ENCODE measurements at places on chromosomes 1 and 21.
A peak's percentile ranks its signal among the peaks of the same experiment; 100 is the strongest.

- DNase-seq: no peak
These were observed 27.4 kb downstream of the AKNAD1 start for GRCh38 chr1:108829498-108829916.

DNA sequence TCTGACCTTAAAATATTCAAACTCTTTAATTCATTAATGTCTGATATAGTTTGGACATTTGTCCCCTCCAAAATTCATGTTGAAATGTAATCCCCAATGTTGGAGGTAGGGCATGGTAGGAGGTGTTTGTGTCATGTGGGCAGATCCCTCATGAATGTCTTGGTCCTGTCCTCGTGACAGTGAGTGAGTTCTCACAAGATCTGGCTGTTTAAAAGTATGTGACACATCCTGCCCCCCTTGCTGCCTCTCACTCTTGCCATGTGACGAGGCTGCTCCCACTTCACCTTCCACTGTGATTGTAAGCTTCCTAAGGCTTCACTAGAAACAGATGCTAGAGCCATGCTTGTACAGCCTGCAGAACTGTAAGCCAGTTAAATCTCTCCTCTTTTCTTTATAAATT, 21.3 kb upstream of the FBXO28 start:
- DNase-seq: no peak

DNA sequence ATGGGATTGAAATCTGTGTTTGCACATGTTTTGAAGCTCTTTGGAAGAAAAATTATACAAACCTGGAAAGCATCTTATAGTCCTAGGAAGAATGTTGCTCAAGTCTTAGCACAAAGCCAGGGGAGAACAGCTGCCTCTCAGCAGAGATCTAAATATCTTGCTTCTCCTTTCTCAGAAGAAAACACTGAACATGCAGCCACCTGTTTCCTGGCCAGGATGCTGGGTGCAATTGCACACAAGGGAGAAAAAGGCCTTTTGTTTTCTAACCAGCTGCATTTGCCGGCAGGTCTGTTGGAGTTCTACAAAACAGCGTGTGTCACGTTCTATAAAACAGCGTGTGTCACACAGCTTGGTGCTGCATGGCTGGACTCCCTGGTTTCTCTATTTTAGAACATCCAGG, 259.6 kb upstream of the PLD5 start:
- DNase-seq: no peak

- DNase-seq: no peak
These were observed 8.3 kb upstream of the LRP8 start for GRCh38 chr1:53336146-53336545.

DNA sequence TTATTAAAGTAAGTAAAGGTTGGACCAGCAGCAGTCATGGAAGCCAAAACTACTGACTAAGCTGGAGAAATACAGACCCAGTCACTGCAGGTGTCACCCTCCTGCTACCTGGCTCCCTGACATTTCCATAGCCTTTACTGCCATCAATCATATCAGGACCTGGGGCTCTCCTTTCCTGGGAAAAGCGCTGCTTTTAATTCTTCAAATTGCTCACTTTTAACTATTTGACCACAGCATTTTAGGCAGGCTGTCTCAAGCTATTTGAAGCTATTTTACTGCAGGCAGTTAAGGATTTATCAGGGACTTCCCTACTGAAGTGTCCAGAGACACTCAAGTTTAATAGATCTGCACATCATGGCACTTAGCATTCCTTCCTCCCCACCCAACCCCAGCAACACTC, 4.1 kb downstream of the IVL start:
- DNase-seq: no peak

DNA sequence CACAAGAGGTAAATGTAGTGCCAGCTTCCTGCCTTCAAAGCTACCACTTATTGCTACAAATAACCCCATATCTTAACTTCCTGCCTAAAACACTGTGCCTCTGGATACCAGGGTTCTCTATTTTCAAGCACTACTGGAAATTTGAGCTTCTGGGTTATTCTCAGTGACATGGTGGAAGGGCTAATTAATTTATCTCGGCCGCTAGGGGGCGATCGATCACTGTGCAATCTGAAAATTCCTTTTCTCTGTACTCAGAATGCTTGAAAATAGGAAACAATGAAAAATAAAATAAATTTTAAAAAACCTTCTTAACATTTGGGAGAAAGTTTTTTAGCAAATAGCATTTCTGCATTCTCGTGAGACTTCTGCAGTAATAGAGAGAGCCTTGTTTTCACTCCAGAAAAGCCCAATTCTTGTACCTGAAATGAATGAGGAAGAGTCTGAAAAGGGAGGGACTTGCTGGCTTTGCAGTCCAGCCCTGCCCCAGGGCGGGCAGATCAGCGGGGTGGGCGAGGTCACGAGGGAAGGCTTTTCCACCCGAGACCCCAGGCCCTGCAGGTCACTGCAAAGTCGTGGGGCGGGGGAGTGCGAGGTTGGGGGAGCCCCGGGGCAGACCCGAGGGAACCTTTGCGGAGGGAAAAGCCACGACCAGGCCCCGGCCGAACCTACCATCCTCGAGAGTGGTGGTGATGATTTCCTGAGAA, 276.7 kb downstream of the PCP4 start:
- DNase-seq: peak; percentile 82

DNA sequence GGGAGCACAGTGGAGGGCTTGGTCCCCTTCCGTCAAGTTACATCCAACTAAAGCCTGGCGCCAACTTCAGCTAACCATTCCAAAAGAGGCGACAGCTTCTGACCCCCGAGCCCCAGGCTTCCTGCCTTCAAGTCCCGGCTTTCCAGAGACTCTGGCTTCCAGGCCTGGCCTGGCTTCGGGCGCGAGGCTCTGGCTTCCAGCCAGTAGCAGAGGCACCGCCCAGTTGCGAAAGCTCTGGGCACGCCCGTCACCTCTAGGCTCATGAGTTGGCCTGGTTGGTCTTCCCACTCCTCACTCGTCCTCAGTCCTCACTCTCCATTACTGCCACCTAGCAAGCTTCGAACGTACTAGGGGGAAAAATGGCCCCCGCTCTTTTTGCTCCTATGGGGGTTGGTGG, 30.0 kb upstream of the C1orf185 start:
- no peak for DNase-seq

- DNase-seq: no peak
These were observed 22.5 kb upstream of the CAP1 start for GRCh38 chr1:40017951-40018575.

DNA sequence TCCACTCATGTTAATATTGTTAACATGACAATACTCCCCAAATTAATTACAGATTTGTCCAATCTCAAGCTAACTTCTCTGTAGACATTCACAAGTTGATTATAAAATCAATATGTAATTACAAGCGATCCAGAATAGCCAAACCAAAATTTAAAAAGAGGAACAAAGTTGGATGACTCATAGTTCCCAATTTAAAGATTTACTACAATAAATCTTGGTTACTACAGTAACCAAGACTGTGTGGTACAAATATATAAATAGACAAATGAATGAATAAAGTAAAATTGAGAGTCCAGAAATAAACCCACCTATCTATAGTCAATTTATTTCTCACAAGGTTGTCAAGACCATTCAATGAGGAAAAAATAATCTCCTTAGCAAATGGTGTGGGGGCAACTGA, 7.1 kb upstream of the KRTAP10-4 start:
- no peak for DNase-seq

DNA sequence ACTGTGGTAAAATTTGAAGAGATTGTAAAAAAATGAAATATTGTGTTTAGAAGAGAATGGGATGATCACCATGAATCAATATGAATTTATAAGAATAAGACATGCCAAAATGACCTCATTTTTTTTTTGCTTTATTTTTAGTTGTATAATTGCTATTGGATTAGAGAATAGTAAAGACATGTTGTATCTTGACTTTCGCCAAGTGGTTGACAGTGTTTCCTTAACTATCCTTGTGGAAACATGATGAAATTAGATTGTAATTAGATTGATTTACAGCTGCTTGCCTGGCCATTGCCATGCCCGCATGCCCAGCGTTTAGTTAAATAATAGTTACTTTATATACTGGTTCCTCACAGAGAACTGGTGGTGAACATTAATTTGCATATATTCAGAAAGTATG, 154.9 kb downstream of the MAGI3 start:
- DNase-seq: no peak

GRCh38 chr1:107530543-107530942, 389.7 kb downstream of the NTNG1 start:
- DNase-seq: no peak

GRCh38 chr1:186420923-186421322, 40.0 kb downstream of the PDC start:
- no peak for DNase-seq

- DNase-seq: no peak
These were observed 2.5 kb downstream of the LORICRIN start for GRCh38 chr1:153262070-153262366.

- no peak for DNase-seq
These were observed 26.4 kb upstream of the DARS2 start for GRCh38 chr1:173798078-173798477.

GRCh38 chr1:174022080-174022975, at the start of gene RC3H1:
RC3H1 (minus strand) TSS chr1:174022357; CDS start chr1:173992985, 29,372 bp downstream.
- peak; percentile 93 for DNase-seq

DNA sequence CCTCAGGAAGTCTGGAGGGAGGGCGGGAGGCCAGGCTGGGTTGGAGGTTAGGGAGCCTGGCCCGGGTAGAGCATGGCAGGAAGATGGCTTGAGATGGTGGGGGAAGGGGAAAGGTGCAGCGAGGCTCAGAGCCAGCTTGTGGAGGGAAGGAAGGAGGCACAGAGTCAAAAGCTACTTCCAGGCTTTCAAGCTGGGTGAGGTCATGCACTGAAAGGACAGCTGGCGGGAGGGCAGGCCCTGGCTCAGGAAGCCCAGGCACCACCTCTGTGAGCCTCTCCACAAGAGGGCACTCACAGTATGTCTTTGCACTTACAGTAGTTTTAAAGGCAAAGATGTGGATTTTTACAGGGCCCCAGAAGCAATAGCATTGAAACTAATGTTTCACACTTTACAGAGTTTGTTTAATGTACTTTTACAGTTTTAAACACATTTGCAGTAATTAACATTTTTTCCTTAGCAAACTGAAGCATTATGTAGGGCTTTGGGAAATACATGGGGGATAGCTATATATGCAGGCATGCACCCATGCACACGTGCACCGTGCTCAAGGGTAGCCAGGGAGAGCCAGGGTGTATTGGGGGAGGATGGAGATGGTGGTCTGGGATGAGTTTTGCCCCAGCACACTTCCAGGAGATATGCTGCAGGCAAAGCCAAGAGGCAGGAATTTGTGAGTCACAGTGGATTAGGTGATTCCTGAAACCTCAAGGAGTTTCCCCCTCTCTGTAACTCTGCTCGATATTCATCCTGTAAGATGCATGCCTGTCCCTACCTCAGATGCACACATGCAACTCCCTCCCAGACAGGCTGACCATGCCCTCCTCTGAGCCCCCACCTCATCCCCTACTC, 6.1 kb upstream of the ADAM15 start:
- DNase-seq: peak; percentile 89

GRCh38 chr1:204514828-204515227, 1.4 kb upstream of the MDM4 start:
- DNase-seq: no peak

GRCh38 chr1:221908573-221908972, 166.7 kb upstream of the DUSP10 start:
- no peak for DNase-seq

GRCh38 chr1:169588785-169589485, 2.7 kb upstream of the F5 start:
- no peak for DNase-seq

GRCh38 chr1:247175458-247175857, 3.6 kb upstream of the ZNF124 start:
- DNase-seq: no peak

DNA sequence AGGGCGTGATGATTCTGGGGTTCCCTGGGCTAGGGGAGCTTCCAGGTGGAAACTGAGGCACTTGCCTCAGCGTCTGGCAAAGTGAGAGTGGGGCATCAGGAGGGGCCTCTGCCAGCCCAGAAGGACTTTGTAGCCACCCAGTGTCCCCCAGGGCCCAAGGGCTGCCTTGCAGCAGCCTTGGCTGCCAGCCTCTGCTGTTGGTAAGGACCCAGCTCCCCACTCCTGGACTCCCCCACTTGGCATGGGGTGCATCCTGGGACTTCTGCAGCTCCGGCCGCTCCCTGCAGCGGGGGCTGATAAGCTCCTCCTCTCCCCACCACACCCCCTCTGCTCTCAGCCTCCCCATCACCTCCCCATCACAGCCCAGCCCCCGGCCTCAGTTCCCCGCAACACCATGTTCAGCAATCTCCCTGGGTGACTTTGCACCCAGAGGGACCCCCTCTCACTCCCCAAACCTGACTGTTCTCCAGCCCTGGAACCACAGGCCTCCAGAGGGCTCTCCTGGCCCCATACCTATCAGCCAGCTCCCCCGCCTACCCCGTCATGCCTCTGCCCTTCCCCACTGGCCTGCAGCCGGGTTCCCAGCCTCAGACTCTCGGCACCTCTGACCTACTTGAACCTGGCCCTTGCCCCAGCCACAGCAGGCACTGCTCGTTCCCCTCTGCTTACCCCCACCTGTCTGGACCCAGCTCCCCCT, 113.0 kb downstream of the CRYAA start:
- peak; percentile 37 for DNase-seq

DNA sequence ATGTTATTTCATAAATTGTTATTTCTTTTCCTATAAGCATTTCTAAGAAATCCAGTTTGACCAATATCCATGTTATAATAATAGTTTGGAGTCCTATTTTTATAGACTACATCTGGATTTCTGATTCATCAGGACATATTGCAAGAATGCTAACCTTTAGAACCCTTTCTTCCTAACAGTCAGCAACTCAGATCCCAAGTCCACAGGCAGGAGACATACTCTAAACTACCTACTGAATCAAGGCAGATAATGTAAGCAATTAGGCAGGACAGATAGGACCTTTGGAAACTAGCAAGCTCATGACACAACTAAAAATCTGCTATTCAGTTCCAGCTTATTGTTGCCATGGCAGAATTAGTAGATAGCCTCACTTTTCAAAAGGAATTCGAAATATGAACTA, 104.1 kb downstream of the DENND1B start:
- no peak for DNase-seq

DNA sequence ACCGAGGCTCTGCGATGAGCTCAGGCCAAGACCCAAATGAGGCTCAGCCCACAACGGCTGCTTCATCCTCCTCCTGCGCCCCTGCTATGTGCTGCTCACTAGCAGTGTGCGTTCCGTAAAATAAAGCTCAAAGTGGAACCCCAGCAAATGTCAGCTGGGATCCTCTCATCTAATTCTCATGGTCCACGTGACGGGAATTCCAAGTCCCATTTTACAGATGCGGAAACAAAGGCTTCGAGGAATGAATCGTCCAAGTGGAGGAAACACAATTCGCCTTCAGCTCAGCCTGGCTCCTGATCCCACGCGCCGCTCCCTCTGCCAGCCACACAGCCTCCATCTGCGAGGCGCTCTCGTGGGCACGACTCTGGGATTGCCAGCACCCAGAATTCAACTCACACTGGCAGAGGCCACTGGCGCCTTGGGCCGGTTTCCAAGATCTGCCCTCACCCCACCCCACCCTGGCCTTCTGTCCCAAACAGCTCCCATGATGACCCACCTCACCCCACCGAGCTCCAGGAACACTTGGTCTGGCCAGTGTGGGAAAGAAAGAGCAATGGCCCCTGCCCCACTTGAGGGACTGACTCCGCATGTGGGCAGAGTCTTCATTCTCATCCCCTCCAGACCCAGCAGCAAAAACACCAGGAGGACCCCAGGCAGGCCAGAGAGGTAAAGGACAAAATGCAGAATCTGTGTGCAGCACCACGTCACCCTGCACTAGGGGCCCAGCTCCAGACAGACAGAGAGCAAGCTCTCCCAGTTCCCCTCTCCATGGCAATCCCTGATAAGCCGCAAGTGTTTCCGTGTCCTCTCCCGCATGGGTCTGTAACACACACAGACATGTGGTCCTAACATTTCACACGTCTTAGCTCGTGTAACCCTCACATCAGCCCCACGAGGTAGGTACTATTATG, 10.5 kb downstream of the CASZ1 start:
- DNase-seq: no peak

- DNase-seq: no peak
These were observed 19.4 kb upstream of the GNG5 start for GRCh38 chr1:84525779-84526178.

All from aorta (tissue), 5 donors.